Effector CD4-positive, alpha-beta T cell (primary cell): ENCODE measurements at places on chromosomes 4 and X.

GRCh38 chr4:184392316-184392715, 82.0 kb downstream of the IRF2 start:
- no peak for DNase-seq

DNA sequence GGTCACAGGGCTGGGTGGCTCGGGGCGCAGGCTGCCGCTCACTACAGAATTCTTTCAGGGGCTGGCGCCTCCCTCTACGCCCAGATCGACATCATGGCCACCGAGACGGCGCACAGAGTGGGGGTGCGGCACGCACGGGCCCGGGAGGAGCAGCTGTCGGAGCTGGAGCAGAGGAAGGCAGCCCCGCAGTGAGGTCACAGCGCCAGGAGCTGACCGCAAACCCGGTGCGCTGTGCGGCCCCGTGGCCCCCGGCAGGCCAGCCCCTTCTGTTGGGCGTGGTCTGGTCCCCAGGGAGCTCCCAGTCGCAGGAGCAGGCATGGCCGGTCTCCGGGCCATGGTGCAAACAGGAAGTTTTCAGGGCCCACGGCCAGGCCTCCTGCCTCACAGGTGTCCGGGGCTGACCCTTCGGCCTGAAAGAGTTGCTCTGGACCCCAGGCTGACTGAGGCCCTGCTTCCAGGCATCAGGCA, 31.6 kb downstream of the LRPAP1 start:
- DNase-seq: no peak

DNA sequence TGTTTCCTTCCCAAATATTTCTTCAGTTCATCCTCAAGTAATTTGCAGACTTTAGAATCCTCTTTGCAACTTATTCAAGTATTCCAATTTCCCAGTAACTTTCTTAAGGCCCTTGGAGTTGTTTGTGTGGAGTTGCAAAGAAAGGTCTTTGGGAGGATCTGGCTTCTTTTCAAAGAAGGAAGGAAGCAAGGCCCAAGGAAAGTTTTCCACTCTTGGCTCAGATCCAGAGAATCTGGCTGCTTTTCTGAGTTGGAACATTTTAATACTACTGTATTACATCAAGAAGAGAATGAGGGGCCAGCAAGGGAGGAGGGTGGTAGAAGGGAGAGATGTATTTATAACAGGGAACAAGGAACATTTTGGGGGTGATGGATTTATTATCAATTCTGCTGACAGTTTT, 10.5 kb downstream of the CDX4 start:
- no peak for DNase-seq

- no peak for DNase-seq
Measured at GRCh38 chr4:152112190-152112589, 351.4 kb upstream of the GATB start.

DNA sequence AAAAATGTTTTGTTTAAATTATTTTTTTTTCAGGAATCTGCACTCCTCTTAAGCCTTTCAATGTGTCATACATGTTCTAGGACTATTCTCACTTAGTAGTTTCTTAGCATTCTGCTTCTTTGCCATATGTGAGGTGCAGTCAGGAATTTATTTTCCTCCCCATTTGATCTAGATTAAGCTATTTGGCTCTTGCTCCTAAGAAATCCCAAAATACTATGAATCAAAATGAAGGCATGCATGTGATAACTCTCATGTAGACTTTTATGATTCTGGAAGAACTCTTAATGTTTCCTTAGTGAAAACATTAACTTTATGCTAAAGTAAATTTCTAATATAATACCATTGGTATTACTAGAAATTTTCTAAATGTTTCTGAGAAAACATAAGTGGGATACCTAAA, 664.5 kb downstream of the RAPGEF2 start:
- no peak for DNase-seq

DNA sequence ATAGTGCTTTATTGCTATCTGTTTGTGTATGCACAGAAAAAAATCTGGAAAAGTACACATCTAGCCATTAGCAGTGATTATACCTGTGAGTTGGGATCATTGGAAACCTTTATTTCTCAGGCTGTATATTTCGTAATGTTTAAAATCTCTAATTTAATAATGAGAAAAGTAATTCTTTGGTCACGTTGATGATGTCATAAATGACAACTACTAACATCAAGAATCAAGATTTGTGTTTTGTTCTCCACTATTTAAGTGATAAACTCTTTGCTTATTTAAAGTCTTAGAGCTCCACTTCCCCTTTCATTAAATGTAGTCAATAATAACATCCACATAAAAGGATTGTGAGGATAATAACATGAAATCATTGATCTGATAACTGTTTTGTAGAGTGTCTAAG, 126.2 kb downstream of the TMA16 start:
- no peak for DNase-seq

- DNase-seq: no peak
Measured at GRCh38 chr4:176814770-176815169, 22.0 kb upstream of the VEGFC start.

DNA sequence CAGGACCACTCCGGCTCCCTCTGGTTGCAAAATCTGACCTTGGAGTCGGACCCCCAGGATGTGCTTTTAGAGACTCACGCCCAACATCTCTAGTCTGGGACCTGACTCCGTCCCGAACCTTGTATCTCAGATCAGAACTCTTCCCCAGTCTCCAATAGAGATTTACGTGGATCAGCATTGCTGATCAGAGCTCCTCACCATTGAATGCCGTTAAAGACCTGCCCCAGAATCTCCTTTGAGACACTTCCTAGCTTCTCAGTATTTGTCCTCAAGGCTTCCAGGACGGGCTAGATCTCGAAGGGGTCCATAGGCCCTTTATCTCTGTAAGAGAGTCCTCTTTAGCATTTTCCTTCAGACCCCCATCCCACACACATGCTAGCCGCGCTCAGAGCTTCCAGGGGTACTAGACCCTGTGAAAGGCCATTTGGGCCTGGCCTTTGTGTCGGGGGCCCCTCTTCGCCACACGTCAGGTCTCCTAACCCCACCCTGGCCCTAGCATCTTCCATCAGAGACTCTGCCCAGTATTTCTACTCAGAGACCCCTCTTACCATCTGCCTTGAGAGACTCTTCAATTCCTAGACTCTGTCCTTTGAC, 662 bp downstream of the UBA1 start:
- DNase-seq: no peak

- no peak for DNase-seq
Measured at GRCh38 chrX:64394059-64394873, 986 bp downstream of the MTMR8 start.
